ENCODE measurements at places on chromosomes 7 and 10. TPM values are rescaled to one million over a fixed set of nuclear protein-coding genes. Genes with fewer than 3 reads are reported as not detected.

- DNase-seq = no peak
Observed at GRCh38 chr10:59337201-59337652, 25.1 kb downstream of the FAM13C start.

- no peak for DNase-seq
Observed at GRCh38 chr7:90276033-90276728, 31.2 kb downstream of the CFAP69 start.

GRCh38 chr10:43128958-43129706 lies 9.1 kb upstream of the CSGALNACT2 start:
- peak; percentile 27 for DNase-seq

GRCh38 chr7:20700453-20701227 lies 85.2 kb downstream of the ABCB5 start:
- no peak for DNase-seq

- DNase-seq = no peak
Observed at GRCh38 chr7:79221211-79221610, 232.3 kb downstream of the MAGI2 start.

DNA sequence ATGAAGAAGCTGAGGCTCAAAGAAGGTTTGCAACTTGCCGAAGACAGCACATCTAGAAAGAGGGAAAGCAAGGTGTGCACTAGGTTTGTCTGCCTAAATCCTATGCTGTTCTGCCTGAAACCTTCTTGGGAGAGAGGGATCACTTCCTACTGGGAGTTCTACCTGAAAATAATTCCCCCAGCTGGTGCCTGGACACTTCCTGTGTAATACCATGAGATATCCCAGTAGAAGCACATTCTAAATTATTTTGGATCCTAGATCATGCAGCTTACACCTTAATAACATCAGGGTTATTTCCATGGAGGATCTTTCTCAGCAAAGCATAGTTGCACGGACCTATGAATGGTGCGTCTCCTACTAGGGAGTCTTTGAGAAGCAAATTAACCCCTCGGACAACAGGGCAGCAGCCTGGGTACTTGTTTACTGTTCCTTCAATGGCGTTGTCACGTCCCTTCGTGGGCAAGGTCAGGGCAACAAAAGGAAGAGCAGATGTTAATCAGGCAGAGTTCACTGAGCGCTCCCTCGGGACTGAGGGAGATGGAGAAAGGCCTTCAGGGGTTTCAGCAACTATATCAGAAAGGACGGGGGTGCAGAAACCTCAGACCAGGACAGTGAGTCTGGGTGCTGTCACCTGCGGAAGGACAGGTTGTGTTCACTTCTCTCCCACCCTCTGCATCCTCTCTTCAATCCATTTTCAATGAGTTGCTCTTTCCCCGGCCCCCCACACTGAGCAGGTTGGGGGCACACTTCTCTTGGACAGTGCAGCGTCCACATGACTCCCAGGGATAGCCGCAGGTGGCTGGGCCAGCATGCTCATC lies 44.0 kb downstream of the OAT start:
- no peak for DNase-seq

- DNase-seq = peak; percentile 72
Observed at GRCh38 chr7:105990727-105991453, 27.8 kb downstream of the CDHR3 start.

GRCh38 chr7:149373089-149373488 lies 87.8 kb downstream of the ZNF777 start:
- DNase-seq = no peak

- DNase-seq = no peak
Observed at GRCh38 chr10:75887992-75888680, 456.7 kb downstream of the LRMDA start.

DNA sequence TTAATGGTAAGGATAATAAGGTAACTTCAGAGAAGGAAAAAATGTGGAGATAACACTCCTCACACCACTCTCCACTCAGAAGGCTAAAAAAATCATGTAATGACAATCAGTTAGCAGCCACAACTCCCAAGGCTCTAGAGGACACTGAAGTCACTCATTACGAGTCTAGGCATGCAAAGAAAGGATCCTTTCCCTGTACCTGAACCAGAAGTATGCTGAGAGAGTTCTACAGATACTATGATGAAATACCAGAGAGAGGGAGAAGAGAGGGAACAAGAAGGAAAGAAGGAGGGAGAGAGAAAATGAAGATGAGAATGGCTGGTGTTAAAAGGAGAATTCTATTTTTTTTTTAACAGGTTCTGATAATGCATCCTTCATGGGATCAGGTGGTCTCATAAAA lies 224.3 kb upstream of the PLXNA4 start:
- no peak for DNase-seq

GRCh38 chr7:20114468-20114867 lies 102.7 kb downstream of the MACC1 start:
- DNase-seq = no peak

DNA sequence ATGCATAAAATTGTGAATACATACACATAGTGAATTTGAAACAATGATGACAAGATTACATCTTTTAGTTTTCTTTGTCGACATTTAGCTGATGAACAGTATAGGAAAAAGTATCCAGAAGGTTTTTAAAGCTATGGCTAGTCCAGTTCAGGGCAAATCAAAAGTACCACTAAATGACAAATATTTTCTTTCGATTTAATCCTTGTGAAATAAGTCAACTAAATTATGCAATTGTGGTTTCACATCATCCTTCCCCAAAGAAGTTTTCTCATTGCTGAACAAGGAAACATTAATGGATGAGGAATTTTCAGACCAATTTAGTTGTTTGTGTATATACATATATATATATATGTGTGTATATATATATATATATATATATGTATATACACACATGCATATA lies 774.0 kb downstream of the DNAJB9 start:
- no peak for DNase-seq

DNA sequence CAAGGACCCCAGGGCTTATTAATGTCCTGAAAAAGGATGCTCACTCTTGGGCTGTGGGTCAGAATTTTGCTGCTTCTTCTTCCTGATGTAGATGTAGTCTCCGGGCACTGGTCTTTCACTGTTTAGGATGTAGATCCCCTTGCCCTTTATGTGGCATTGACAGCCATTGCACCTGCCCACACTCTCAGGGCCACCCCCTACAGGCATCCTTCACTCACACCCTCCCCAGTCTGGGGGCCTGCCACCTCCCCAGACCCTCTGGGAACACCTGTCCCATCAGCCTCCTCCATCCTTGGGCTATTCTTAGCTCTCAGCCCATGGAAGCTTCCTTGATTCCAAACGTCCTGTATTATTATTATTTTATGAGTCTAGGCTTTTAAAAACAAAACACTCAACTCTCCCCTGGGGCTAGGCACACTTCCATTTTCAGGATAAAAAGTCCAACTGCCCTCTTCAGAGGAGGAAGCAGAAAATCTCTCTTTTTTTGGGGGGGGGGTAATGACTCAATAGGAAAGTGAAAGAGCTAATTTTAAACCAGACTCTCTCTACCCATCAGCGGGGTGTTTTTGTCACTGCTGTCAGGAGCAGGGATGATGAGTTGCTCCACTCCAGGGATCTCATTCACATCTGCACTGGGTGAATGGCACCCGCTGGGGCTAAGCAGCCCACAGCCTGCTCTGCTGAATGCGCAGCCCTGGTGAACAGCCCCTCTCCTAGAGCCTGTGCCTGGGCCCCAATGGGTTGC lies 11.5 kb upstream of the KLRG2 start:
- DNase-seq = no peak

- no peak for DNase-seq
Observed at GRCh38 chr10:71801361-71801760, 28.0 kb upstream of the VSIR start.

DNA sequence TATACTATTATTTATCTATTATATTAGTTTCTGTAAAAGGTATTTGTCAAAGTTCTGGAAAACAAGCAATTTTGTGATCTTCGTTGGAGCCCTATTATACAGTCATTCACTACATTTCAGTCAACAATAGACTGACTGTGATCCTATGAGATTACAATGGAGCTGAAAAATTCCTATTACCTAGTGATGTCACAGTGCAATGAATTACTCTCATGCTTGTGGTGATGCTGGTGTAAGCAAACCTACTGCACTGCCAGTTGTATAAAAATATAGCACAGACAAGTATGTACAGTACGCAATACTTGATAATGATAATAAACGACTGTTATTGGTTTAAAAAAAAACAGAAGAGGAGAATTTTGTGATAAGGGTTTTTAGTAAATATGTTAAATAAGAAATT lies 21.4 kb downstream of the OR6V1 start:
- DNase-seq = no peak

DNA sequence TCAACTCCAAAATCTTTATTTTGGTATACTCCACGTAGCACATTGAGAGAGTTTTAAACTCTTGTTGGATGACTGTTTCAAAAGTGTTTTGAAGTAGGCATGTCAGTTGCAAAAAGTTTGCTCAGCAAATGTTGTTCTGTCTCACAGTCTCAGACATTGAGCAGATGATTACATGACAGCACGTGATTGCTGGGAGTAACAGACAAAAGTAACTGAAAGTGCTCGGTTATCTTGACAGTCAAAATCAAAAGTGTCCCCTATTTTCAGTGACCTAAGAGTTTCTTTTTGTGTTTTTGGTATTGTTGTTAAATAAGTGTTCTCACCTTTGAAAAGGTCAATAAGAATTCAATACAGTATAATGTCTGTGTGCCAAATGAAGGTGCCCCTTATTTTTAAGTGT lies 84.3 kb downstream of the CFTR start:
- no peak for DNase-seq

- no peak for DNase-seq
Observed at GRCh38 chr7:19353180-19353579, 208.0 kb upstream of the FERD3L start.

- DNase-seq = no peak
Observed at GRCh38 chr10:129833468-129833950, 130.6 kb downstream of the EBF3 start.

- DNase-seq = no peak
Observed at GRCh38 chr7:141590666-141591065, 39.5 kb downstream of the AGK start.

GRCh38 chr10:36711361-36711760 lies 414.0 kb upstream of the ANKRD30A start:
- DNase-seq = no peak

DNA sequence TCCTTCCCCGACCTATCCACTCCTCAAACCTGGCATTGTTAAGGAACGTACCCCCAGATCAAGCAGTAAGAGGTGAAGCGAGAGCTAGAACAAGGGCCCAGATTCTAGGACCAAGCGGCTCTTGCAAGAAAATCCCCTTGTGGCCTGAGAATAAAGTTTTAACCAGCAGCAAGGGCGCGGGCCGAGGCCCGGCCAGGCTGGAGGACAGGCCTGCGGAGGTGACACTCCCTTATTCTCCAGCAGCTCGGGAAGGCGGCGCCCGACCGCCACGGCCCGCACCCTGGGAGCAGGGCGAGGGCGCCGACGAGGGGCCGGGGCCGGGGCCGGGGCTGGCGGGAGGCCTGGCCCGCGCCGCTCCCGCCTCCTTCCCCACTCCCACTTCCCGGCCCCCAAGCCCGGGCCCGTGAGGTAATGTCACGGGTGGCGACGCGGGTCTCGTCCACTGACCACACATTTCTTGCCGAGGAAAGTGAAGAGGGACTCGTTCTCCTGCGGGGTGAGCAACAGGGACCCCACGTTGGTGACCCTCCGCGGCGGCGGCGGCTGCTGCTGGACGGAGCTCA lies 551 bp downstream of the WASL start:
- no peak for DNase-seq

- peak; percentile 8 for DNase-seq
Observed at GRCh38 chr10:1366811-1367425, 310.7 kb downstream of the WDR37 start.

DNA sequence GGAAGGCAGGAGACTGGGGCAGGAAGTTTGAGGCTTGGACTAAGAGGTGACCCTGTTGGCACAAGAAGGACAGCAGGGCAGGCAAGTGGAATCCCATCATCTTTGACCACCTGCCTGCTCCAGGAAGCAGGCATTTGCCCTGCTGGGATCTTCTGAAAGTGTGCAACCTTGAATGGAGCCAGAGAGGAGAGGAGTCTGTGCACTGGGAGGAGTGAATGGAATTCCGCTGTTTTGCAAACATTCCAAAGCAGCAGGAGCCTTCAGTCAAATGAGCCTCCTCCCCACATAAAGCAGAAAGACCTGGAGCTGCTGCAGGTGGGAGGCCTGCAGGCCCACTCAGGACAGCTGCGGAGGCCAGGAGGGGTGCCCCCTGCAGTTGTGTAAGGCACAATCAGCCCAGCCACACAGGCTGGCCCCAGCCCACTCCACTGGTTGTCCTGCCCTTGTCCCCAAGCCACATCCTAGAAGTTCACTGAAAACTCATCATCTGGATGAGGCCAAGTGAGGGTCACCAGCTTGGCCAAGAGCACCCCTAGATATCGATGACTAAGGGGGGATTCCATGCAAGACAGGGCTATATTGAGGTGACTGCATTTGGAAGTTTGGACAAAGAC lies 249.5 kb downstream of the RPS24 start:
- DNase-seq = no peak

DNA sequence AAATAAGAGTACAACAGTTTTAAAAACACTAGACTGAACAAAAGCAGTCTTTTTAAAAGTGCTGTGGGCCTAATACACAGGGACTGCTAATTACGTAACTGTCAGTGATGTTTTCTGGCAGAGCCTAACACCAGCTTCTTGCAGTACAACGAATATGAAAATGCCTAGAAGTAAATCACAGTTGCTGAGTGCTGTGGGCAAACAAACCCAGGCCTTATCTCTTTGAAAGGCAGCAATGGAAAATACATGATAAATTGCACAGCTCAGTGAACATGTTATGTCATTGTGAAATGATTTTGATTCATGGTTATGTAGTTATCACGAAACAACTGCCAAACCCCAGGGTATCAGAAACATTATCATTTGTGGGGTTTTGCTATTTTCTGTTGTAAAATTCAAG lies 428.4 kb downstream of the GFRA1 start:
- no peak for DNase-seq

- no peak for DNase-seq
Observed at GRCh38 chr10:35271086-35271858, 65.0 kb upstream of the CCNY start.

- DNase-seq = no peak
Observed at GRCh38 chr10:133465950-133466474, 12.3 kb downstream of the SCART1 start.

ZNHIT1 gene
- 59.9 TPM for total RNA-seq

COL13A1 gene
- 4.5 TPM for total RNA-seq

AMPH gene
- 12.1 TPM for total RNA-seq

PTPRN2 gene
- 4.5 TPM for total RNA-seq

TMEM270 gene
- not detected for total RNA-seq

CBLL1 gene
- 31.9 TPM for total RNA-seq

GPR37 gene
- 17.4 TPM for total RNA-seq

HOXA9 gene
- total RNA-seq = not detected

HOXA7 gene
- total RNA-seq = not detected

COL26A1 gene
- 71.4 TPM for total RNA-seq

NUTM2E gene
- total RNA-seq = 0.28 TPM

MRC1 gene
- total RNA-seq = 0.11 TPM

ZNF33B gene
- 29.7 TPM for total RNA-seq

CTAGE6 gene
- total RNA-seq = 0.13 TPM
